ENCODE measurements at places on chromosomes 7 and 10.

- DNase-seq: peak; percentile 42
These were observed 114.6 kb downstream of the ARL4A start for GRCh38 chr7:12802070-12802469.

DNA sequence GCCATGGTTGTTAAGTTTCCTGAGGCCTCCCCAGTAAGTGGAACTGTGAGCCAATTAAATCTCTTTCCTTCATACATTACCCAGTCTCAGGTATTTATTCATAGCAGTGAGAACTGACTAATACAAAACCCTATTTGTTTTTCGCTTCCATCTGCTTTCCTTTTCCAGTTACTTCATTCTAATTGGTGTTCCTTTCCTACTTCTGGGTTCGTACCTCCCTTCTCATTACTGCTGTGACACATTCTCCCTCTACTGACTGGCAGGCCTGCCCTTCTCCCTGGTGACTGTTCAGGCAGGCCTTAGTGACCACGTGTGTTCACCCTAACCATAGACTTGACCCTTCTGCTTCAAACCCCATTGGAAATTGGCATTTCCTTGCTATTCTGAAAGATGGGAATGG, 37.7 kb downstream of the MTURN start:
- peak; percentile 66 for DNase-seq

DNA sequence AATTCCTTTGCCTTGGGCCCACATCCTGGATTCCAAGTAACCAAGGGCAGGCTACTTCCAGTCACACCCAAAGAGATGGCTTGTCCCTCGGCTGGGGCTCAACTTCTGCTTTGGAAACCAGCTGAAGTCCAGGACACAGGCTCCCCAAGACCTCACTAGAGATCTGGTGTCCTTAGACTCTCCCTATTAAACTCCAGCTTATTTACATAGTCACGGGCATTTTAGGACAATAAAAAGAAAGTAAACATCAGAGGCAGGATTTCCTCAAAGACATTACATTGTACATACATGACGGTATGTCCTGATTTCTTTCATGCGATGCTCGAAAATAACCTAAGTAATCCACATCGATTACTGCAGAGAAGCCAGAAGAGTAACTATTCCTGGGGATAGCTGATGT, 461.5 kb upstream of the C7orf33 start:
- no peak for DNase-seq

- no peak for DNase-seq
These were observed 78.9 kb upstream of the INSYN2A start for GRCh38 chr10:127275272-127275671.

- peak; percentile 93 for DNase-seq
These were observed 33.2 kb downstream of the WBP1L start for GRCh38 chr10:102776779-102777456.

- DNase-seq: peak; percentile 57
These were observed 57.1 kb downstream of the PLPP4 start for GRCh38 chr10:120514035-120514620.

- DNase-seq: no peak
These were observed 105.8 kb downstream of the BMPER start for GRCh38 chr7:34011017-34011695.

- no peak for DNase-seq
These were observed 83.6 kb upstream of the CHCHD3 start for GRCh38 chr7:133165529-133165928.

DNA sequence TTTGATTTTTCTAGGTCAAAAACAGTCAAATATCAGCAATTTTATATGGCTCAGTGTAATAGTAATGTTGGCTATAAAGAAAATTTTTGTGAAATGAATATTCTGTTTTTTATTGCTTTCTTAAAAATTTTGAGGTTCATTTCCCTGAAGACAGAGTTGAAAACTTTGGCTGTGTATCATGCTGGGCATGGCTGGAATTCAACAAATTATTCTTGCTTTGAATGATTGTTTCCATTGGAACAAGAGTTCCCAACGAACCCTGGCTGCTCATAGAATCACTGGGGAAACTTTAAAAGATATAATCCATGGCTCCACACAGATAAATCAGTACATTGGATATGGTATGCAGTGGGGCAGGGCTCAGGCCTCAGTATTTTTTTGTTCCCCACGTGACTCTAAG, 118.6 kb downstream of the PLCE1 start:
- no peak for DNase-seq

DNA sequence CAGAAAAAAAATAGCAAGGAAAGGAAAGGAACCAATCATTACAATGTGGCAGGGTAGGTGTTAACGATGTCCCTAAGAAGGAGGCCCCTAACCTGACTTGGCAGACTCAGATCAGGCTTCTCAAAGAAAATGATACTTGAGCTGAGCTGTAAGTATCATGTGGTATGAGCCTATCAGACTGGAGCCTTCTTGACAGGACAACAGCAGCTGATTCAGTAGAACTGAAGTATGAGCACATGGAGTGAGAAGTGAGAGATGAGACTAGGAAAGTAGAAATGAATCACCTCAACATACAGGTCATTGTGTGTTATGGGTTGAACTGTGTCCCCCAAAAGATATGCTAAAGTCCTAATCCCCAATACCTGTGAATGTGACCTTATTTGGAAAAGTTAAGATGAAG, 66.3 kb downstream of the MTERF1 start:
- no peak for DNase-seq

DNA sequence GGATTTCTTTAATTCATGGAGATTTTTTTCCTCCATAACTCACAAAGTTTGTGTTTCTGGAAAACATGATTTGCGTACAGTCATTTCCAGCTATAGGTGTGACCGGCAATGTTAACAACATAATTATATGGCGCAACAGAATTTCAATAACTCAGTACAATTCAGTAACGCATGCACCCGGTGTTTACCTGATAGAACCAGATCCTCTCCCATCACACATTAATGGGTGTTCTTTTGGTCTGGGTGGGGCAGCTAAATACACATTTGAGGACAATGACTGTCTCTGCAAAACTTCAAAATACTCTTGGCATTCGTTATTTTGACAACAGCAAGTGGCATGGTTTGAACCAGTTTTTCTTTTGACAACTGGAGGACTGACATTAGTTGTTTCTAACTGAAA, 102.3 kb downstream of the KLF6 start:
- DNase-seq: no peak

GRCh38 chr10:47404446-47404845, 20.4 kb upstream of the ZNF488 start:
- DNase-seq: no peak

DNA sequence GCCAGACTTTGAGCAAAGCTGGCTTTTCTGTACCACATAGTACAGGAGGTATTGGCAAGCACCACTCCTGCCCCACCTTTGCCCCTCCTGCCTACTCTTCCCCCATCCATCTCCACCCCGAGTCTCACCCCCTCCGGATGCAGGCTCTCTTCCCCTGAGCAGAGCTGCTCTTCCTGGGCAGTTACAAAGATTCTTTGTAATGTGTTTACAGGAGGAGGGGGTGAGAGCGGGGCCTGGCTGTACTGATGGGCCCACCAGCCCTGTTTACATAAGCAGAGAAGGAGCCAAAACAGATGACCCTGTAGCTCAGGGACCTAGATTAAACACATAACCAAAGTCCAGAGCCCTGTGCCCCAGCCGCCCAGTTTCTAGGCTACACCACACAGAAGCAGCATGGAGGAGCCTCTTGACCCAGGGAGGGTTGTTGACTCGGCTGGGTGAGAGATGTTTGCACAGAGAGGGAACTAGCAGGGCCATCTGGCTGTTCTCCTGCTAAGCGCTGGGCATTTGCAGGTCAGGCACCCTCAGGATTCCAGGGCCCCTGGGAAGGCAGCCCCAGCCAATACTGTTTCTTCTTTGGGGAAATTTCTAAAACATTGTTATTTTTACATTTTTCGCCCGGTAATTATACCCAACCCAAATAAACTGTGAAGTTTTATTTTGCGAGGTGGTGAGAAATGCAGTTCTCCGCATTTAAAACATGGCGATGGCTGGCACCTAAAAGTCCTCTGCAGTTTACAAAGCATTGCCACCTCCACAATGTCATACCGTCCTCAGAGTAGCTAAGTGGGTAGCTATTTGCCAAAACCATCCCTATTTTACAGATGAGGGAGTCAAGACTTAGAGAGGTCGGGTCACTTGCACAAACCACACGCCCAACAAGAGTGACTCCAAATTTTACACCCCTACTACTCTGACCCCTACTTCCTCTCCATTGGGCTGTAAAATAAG, 11.4 kb upstream of the ZKSCAN1 start:
- DNase-seq: no peak

- DNase-seq: no peak
These were observed 69.1 kb upstream of the PDSS1 start for GRCh38 chr10:26628395-26628794.

DNA sequence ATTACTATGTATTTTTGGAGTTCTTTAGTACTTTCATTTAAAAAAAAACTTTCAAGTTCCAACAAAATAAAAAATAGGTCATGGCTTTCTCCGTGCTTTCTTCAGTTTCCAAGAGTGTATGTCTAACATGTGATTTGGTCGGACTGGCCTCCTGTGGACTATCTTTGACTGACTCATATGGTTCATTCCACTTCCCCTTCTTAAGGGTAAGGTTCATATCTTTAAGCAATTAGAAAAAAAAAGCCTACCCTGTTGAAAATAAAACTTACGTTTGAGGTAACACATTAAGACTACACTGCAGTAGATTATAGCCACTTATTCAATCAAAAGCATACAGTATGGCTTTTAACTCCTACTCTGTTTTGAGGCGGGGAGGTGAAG, 112.8 kb upstream of the AHR start:
- peak; percentile 78 for DNase-seq

DNA sequence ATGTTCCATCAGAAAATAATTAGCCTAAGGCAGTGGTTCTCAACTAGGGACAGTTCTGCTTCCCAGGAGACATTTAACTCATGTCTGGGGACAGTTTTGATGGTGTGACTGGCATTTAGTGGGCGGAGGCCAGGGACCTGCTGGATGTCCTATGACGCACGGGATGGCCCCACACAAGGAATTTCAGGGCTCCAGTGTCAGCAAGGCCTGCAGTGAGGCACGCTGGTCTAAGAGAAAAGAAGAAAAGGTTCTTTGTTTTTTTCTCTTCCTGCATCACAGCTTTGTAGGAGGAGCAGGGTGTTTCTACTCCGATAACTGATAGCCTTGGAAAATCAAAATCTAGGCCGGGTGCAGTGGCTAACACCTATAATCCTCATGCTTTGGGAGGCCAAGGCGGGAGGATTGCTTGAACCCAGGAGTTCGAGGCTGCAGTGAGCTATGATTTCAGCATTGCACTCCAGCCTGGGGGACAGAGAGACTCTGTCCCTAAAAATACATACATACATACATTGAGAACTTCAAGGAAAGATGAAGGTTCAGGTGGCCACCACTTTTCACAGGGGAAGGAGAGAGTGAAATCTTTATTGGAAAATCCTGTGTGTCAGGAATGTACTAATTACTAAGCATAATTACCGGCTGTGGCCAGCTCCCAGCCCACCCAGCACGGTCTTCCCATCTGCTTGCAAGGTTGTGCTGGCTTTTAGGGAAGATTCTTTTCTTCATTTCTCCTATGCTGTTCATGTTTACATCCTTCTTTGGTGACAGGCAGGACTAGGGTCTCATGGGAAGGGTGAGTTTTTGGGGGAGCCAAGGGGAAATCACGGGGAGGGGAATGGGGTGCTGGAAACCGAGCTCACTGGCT, 150.4 kb downstream of the ACTR3B start:
- DNase-seq: no peak

- no peak for DNase-seq
These were observed 430.2 kb upstream of the KCND2 start for GRCh38 chr7:119842786-119843185.

- peak; percentile 26 for DNase-seq
These were observed 120.4 kb downstream of the RGS10 start for GRCh38 chr10:119421891-119422681.

GRCh38 chr7:7188091-7188490, 5.7 kb downstream of the C1GALT1 start:
- no peak for DNase-seq

Measured in A172 (cell line).